ENCODE measurements at places on chromosomes 3 and 15.

DNA sequence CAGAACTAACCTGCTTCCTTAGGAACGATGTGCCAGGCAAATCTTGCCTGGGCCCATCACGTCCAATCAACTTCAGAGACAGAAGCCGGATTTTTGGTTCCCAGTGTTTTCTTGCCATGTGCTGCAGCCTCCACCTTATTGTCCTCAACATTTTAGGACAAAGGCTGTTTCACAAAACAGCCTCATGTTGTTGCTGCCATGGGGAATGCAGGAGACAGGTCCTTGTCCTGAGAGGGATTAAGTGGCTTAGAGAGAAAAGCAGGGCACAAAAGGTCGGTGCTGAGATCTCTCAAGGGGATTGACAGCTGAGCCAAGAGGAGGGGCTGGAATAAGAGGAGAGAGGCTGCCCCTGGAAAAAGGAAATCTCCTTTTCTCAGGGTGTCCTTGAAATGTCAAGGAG, 11.3 kb upstream of the NMNAT3 start:
- DNase-seq = no peak

GRCh38 chr15:98528046-98528725, 120.2 kb upstream of the IGF1R start:
- no peak for DNase-seq

GRCh38 chr15:92819278-92820235, 80.6 kb upstream of the CHD2 start:
- DNase-seq = peak; percentile 25

DNA sequence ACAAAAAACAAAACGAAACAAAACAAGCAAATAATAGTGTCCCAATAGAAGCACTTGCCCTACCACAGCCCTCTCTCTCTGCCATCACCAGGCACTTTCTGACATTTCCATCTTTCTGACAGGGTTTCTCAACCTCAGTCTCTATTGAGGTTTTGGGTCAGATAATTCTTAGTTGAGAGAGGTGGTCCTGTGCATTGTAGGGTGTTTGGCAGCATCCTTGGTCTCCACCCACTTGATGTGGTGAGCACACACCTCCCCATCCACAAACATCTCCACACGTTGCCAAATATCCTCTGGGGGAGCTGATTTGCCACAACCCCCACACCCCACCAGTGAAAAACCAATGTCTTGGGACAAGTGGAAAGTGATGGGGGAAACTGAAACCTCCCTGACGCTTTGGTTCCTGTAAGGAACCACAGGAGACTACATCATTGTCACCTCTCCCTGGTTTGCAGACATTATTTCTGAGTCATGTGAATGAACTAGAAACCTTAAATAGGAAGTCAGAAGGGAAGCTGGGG, 733.7 kb upstream of the CFAP20DC start:
- no peak for DNase-seq

- DNase-seq = no peak
Observed at GRCh38 chr3:149581681-149582370, 76.0 kb downstream of the WWTR1 start.

GRCh38 chr3:181329024-181329423, 339.5 kb upstream of the DNAJC19 start:
- no peak for DNase-seq

Data from CD4-positive, alpha-beta T cell treated with Interleukin-12 subunit alpha and Interleukin-12 subunit beta, for 1 hour (primary cell).